ENCODE measurements at places on chromosomes 5 and 9.

DNA sequence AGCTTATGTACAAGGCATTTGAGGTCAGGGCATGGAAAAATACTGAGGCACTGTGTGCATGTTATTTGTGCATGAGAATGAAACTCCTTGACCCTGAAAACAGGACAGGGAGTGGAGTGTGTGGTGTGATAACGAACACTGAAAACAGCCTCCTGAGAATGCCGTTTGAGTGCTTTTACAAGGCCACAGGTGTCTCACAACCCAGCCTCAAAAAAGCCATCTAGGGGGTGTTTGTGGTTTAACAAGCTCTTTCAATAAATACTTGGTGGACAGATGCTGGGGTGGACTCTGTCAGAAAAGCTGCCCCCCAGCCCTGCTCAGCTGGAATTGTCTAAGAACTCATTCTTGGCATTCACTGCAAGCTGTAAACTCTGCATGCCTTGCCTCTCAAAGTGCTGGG, 94.0 kb upstream of the SLC25A48 start:
- no peak for DNase-seq

- no peak for DNase-seq
Observed at GRCh38 chr5:137689306-137689705, 46.6 kb downstream of the KLHL3 start.

GRCh38 chr9:92654481-92655301, 15.2 kb downstream of the IPPK start:
- DNase-seq = no peak

DNA sequence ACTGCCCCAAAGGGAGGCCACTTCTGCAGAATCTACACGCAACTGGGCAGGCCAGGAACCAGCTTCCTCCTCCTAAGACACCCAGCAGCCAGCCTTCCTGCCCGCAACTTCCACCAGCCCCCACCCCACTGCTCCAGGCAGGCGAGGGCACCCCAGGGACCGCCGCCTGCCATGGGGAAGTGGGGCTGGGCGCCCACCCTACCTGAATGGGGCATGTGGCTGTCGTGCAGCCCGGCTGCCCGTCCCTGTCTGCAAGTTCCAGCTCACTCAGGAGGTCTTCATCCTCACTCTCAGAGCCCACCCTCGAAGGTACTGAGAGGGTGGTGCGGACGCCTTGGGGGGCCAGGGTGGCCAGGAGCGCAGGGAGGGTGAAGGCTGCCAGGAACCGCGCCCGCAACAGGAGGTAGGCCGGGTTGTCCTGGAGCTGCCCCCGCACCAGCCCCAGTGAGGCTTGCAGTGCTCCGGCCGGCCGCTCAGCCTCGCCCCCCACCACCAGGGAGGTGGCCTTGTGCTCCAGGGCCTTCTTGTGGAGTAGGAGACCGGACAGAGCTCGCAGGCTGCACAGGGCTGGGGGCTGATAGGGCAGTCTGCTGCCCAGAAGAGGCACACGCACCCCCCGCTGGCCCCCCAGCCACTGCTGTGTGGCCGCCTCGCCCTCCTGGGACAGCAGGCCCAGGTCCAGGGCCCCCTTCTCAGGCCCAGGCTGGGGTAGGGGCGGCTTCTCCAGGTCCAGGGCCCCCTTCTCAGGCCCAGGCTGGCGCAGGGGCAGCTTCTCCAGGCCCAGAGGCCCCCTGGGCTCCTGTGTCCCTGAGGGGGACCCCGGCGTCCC, 4.1 kb upstream of the CARD9 start:
- no peak for DNase-seq

- DNase-seq = no peak
Observed at GRCh38 chr5:142946547-142947426, 176.6 kb downstream of the ARHGAP26 start.

DNA sequence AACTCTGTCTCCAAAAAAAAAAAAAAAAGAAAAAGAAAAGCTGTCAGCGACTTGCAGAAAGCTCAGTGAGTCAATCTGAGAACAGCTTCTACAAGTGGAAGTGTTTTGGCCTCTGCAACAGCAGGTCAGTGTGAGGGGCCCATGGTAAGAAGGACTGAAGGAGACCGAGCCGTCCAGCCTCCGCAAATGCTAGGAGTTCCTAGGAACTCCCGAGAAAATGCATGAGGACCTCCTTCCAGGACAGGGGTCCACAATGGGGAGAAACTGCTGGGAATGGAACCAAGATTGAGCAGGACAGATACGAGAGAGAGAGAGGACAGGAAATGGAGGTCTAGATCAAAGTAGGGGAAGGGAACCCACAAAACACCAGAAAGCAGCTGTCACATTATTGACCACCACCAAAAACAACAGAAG, 180.5 kb downstream of the CRB2 start:
- DNase-seq = no peak

DNA sequence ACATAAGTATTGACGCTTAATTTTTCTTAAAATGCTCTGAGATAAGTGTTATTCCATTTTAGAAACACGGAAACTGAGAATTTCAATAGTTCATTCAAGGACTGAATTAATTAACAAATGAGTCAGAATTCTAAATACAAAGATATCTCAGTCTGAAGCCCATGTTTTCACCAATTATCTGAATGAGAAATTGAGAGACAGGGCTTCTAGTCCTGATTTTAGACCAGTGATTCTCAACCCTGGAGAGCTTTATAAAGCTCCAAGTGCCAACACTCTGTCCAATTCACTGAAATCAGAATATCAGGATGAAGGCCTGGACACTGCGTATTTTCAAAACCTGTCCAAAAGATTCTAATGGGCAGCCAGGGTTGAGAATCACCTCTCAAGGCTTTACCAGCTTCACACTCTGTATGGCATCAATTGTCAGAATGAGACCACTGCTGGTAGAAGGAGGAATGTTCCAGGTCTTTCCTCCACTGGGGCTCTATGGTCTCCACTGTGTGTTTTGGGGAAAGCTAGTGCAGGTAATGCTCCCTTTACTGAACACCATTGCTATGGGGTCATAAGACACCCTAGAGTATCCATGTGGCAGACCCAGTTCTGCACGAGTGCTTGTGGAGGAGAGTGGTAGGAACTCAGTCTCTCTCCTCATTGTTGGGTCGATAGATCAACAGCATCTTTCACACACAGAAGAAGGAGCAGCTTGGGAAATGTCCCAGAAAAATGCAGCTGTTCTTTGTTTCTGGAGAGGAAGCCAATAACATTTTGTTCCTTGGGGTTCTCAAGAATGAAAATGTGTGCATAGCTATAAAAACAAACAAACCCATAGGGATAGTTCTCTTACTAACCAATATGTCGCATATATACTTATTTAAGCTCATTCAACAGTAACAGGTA, 99.7 kb upstream of the OSMR start:
- peak; percentile 70 for DNase-seq

GRCh38 chr5:33310451-33310850, 130.3 kb upstream of the TARS1 start:
- DNase-seq = no peak

GRCh38 chr5:136018814-136019783, 9.7 kb upstream of the TGFBI start:
- DNase-seq = no peak

- no peak for DNase-seq
Observed at GRCh38 chr5:143514616-143515335, 111.3 kb upstream of the NR3C1 start.

GRCh38 chr5:34716986-34717385, 60.9 kb downstream of the RAI14 start:
- DNase-seq = no peak

DNA sequence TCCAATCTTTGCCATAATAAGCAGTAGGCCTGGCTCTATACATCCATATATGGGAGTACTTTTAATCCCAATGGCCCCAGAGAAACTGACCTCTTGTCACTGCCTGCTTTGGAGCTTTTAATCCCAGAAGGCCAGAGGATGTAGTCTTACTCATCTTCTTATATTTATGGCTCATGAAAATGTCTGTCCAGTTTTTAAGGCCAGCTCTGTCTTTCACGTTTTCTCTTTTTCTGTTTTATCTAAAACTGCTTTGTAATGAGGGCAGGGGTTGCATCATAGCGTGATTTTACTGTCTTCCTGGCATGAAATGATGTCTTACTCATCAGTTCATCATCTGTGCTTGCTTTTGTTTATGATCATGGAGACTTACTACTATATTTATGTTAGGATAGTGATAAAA, 1094.9 kb downstream of the MAT2B start:
- no peak for DNase-seq

GRCh38 chr9:8733131-8733954, 933.8 kb upstream of the DMAC1 start:
- DNase-seq = peak; percentile 70

DNA sequence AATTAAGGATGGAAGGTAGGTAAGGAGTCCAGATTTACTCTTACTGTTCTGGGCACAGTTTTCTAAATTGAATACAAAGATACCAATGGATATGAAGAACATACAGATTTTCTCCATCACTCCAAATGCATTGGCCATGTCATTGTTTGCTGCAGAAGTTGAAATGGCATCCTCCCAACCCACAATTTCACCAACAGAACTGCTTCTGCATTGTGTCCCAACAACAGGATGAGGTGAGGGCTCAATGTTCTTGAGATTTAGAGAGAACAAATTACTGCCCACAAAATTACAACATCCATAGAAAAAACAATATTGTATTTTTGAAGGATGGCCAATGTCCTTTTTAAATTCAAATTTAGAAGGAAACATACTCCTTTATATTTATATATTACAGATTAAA, 88.9 kb downstream of the NUDT12 start:
- DNase-seq = no peak

- DNase-seq = no peak
Observed at GRCh38 chr9:97560851-97561250, 59.4 kb downstream of the TMOD1 start.

DNA sequence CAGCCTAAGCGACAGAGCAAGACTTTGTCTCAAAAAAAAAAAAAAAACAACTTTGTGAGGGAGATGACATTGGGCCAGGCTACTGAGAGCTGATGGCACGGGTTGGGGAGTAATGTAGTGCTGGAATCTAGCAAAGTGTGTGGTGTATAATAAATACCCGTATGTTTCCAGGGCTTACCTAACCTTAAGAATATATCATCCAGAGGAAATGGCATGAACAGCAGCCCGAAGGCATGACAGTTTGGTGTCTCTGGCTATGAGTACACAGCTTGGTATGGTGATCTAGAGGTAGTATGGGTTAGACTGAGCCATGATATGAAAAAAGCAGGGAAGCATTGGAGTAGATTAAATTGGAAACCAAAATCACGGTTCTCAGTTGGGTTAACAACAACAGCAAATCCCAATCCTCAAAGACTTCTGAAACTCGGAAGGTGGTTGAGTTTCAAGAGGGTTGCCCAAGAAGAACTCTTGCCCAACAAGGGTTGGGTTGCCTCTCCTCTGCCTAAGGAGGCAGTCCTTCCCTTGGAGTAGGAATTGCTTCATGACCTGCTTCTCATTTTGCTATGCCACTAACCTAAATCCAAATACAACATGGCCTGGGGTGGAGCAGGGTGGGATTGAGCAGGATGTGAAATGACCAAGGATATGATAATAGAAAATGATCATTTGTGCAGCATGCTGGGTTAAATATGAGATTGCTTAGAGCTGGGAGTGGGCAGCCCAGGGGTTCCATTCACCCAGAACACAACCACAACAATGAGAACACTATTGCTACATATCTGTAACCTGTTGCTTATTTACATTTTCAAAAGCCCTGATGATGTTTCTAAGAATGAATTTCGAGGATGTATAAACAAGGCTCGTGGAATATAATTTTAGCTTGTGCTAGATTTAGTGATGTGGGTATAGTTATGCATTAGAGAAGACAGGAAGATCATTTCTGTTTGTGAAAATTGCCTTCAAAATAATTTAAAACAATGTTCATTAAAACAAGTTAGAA, 64.6 kb upstream of the ZFR start:
- no peak for DNase-seq

- DNase-seq = no peak
Observed at GRCh38 chr9:708182-708550, 133.3 kb upstream of the DMRT1 start.

DNA sequence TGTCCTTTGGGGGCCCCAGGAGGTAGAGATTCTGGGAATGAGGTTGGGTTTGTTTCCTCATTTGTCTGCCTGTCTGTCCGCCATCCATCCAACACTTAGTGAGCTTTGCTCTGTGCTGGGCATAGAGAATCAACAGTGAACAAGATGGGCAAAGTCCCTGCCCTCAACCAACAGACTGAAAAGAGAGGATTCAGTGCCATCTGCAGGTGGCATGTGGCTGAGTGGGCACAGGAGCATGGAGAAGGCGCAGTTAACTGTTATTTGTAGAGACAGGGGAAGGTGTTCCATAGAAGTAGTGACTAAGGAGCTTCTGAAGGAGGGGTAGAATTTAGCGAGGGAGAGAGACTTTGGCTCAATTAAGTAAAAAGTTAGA, 23.1 kb downstream of the POLR1E start:
- DNase-seq = no peak

- peak; percentile 82 for DNase-seq
Observed at GRCh38 chr5:61701877-61702602, 370.0 kb downstream of the ZSWIM6 start.

- DNase-seq = no peak
Observed at GRCh38 chr5:150069672-150070627, 16.4 kb downstream of the CSF1R start.

DNA sequence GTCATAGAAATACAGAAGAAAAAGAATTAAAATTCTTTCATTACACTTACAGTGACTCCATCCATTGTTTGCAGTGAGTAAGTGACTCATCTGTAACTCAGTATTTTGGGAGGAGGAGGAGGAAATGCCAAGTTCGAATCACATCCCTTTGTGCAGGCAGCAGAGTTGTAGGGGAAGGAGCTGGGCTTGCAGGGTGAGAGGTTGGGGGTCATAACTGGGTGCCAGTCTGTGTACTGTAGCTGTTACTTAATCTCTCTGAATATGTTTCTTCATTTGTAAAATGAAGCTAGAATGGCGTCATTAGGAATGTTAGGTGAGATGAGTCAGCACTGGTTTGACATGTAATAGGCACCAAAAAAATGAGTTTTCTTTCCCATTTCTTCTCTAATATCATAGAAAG, 235.7 kb upstream of the ADAMTSL1 start:
- peak; percentile 13 for DNase-seq

DNA sequence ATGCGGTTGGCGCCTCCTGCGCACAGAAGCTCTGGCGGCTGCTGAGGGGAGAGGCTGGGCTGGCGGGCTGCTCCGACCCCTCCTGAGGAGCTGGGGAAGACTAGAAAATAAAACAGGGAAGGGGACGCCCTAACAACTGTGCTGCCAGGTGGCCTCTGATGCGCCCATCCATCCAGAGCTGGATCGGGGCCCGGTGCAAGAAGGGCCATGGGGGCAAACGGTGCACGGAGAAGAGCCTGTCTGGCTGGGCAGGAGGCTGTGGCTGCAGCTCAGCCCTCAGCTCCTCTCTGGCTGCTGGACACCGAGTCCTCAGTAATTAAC, 21.0 kb upstream of the MRNIP start:
- no peak for DNase-seq

GRCh38 chr5:33841891-33842290, 49.9 kb downstream of the ADAMTS12 start:
- DNase-seq = no peak

GRCh38 chr9:36492865-36493264, 79.8 kb upstream of the MELK start:
- DNase-seq = no peak

DNA sequence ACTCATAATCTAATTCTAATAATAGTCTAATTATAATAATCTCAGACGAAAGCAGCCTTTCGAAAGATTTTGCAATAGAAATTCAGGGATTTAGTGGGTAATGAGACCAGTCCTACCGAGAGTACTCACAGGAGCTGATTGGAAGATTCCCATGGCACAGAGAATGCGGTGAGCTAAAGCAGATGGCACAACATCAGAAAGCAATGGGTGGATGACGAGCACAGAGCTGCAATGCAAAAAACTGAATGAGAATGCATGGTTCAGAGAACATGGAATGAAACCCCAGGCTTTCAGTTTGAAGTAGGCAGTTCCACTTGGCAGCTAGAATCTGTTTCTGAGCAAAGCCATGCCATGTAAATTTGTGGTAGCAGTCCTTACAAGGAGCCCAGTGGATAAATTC, 78.2 kb upstream of the SPINK5 start:
- DNase-seq = no peak
